ENCODE measurements at places on chromosomes 2 and 18.

GRCh38 chr2:66579186-66580126 lies 144.5 kb downstream of the MEIS1 start:
- no peak for DNase-seq

DNA sequence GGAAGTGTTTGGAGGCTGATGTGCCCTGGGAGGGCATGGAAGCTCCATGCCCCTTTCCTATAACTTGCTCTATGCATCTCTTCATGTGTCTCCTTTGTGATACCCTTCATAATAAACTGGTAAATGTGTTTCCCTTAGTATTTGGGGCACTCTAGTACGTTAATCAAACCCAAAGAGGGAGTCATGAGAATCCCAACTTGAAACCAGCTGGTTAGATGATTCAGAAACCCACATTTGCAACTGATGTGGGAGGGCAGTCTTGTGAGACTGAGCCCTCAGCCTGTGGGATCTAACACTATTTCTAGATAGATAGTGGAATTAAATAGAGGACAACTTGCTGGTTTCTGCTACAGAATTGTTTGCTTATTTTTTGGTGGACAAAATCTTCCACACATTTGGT lies 20.3 kb downstream of the ANKRD30B start:
- no peak for DNase-seq

GRCh38 chr2:75140288-75140687 lies 59.0 kb downstream of the TACR1 start:
- no peak for DNase-seq

GRCh38 chr2:164792316-164793170 lies 49.1 kb downstream of the COBLL1 start:
- peak; percentile 34 for DNase-seq

DNA sequence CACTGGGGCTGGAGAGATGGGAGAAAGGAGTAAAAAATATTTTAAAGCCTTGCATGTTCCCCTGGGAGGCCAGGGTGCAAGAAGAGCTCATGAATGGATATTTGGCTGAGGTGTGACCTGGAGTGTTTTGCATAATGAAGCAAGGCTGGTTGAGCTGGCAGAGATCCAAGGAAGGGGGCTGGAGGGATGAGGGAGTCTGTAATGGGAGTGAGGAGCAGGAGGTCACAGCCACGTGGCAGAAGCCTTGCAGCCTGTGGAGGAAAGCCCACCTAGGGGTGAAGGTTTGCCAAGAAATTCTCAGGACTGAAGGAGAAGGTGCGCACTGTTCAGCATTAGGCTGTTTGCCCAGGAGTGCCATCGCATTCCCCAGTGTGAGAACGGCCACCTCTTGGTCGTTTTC lies 40.3 kb upstream of the ATP8B1 start:
- no peak for DNase-seq

DNA sequence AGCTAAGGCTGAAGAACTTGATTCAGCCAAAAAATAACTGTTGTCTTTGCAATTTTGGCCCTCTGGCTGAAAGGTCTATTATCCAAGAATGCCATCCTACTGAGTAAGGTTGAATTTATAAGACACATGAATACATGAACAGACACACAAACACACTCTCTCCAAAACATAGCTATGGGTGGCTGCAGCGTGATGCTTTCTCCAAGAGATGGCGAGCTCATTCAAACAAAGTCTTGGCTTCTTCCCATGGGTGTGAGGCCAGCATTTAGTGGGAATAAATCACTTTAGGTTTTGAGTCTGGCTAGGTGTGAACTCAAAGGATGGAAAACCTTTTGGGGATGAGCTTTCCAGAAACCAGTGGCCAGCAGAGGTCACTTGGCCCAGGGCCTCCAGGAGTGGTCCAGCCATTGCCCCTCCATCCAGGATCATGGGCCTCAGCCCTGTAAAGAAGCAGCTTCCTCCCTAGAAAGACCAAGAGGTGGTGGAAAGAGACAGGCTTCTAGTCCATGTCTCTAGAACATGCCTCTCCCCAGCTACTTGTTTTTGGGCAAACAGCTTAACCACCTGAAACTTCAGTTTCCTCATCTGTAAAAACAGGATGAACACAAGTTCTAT lies 11.0 kb upstream of the OSR1 start:
- peak; percentile 58 for DNase-seq

DNA sequence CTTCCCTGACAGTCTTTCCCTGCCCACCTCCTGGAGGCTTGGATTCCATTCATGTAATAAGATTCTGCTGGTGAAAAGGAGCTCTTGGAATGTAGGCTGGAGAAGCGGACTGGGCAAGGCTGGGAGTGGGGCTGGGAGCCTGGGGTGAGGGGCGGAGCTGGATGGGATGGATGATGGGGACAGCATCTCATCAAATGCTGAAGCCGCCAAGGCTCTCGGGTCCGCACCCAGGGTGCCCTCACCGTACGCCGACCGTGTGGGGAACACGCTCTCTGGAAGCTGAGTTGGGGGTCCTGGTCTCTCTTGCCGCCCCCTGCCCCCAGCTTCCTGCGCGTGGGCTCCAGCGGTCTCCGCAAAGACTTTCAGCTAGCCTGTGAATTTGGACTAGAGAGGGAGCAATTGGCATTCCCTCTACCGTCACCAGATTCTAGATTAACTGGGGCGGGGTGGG lies 9.1 kb downstream of the RAX start:
- no peak for DNase-seq

GRCh38 chr2:143486976-143487375 lies 357.8 kb downstream of the ARHGAP15 start:
- no peak for DNase-seq

DNA sequence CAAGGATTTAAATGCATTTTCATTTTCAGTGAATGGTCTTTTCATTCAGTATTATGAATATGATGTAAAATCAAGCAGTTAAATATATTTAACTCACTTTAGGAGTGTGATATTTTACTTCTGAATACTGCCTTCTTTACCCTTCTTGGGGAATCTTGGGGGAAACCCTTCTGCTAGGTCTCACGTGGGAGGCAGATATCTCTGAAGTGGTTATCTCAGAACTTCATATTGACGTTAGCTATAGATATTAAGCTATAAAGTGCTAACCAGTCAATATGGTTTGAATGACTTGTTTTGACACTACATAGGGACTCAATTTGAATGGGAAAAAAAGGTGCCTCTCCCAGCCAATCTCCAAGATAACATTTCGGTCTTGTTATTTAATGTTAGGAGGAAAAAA lies 9.8 kb downstream of the REL start:
- no peak for DNase-seq

GRCh38 chr2:241706537-241706936 lies 4.7 kb downstream of the ING5 start:
- no peak for DNase-seq

- peak; percentile 41 for DNase-seq
Observed at GRCh38 chr18:22167471-22168241, 1.7 kb upstream of the GATA6 start.

DNA sequence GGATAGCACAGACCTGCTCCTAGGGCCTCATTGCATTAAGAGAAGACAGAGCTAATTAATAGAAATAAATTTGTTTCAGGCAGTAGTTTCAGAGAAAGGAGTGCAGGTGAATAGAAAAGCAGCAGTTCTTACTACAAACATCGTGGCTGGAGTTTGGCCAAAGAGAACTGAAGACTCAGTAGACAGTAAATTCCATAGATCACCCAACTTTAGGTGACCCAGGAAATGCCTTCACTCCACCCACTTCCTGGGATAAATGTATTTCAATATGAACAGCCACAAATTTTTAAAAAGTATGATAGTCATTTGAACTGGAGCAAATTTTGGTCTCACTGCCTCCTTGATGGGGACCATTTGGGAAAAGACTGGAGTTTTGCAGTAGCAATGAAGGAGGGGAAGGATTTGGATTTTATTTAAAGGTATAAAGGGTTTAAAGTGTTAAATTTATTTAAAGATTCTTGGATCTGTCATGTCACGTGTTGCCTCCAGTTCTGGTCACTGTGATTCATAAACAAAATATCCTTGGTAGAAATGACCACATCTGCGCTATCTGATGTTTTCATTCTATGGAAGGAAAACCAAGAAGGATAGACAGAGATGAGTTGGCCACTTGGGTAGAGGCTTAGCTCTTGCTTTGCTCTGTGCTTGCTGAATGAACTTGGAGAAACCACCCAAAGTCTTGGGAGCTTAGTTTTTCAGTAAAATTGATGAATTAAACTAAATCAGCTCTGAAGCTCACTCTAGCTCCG lies 390.2 kb downstream of the THSD7B start:
- DNase-seq, result no peak

DNA sequence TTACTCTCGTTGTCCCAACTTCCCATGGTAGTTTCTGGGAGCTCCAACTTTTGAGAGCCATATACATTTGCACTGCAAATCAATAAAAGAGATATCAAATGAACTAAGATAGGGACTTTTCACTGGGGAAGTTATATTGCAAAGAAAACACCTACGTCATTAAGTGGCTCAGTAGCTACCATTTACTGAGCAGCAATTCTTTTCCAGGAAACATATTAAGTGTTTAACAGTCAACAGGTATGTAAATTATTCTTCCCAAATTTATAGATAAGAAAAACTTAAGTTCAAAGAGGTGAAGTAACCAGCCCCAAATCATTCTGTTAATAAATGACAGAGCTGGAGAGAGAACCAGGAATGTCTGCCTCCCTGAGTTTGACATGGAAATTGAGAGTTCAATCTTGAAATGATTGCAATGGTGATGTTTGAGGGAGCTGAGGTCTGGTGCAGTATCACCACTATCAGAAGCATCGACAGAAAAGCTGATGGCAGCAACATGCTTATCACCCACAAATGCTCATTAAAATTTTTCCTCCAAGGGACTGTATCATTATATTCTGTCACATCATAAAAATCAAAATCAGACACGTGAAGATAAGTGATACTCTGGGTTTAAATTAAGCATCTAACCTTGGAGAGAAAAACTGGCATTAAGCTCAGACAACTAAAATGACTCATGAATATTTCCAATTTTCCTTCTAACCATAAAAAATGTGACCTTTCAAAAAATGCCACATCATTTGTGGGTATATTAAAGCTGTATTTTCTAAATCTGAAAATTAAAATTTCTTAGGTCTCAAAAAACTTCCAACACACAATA lies 43.4 kb downstream of the GAREM1 start:
- no peak for DNase-seq

DNA sequence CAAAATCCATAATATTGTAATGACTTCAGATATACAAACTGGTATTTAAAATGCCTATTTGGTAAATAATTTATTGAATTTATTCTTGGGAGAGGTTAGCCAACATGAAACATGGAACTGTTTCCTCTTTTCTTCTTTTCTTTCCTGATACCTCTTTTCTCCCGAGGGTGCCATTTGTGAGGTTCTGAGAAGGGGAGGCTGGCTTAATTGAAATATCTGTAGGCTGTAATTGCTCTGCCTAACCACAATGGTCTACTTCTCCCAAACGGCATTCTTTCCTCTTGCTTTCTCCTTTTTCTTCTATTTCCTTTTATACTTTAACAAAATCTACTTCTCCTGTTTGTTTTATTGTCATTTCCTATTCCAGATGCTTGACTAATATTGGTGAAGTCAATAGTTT lies 114.9 kb downstream of the TCF4 start:
- DNase-seq, result no peak

DNA sequence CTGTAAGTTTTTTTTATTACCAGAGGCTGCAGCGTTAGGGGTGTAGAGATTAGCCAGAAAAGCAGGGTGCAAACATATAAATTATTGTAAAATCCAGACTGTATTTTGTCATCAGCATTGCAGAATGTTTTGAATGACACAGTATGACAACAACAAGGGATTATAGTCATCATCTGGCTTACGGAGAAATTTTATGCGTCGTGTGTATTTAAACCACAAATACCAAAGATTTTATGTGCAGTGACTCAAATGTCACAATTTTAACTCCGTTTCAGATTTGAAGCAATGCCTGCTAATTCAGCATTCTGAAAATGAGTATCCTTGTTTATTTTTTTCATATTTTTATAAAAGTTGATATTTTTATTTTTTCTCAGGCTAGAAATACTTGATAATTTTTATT lies 19.4 kb upstream of the TMX3 start:
- DNase-seq, result no peak

DNA sequence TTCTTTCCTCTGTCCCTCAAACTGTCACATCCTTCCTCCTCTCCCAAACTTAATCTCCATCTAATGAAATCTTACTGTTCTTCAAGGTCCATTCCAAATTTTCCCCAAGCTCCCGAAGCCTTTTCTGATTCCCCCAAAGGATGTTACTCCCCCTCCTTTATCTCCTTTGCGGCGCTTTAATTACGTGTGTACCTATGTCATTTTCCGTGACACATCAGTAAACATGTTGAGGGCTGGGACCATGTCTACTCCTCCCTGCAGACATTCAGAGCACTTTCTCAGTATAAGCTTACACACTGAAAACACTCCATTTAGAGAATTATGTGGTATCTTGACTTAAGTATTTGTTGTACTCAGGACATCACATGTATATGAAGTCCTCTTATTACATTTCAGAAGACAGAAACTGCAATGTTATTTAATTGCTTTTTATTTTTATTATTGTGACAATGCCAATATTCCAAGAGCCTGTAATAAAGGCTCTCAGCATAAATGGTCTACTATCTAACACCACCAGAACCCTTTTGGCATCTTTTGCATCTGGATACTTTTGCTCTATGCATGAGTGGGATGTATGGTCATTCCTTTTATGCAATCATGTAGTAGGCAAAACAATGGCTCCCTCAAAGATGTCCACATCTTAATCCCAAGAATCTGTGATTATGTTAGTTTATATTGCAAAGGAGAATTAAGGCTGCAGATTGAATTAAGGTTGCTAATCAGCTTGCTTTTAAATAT lies 1.8 kb downstream of the NMI start:
- no peak for DNase-seq

- DNase-seq, result no peak
Observed at GRCh38 chr2:11811036-11811654, 64.7 kb downstream of the LPIN1 start.

GRCh38 chr2:75707901-75708300 lies 2.8 kb downstream of the GCFC2 start:
- no peak for DNase-seq

DNA sequence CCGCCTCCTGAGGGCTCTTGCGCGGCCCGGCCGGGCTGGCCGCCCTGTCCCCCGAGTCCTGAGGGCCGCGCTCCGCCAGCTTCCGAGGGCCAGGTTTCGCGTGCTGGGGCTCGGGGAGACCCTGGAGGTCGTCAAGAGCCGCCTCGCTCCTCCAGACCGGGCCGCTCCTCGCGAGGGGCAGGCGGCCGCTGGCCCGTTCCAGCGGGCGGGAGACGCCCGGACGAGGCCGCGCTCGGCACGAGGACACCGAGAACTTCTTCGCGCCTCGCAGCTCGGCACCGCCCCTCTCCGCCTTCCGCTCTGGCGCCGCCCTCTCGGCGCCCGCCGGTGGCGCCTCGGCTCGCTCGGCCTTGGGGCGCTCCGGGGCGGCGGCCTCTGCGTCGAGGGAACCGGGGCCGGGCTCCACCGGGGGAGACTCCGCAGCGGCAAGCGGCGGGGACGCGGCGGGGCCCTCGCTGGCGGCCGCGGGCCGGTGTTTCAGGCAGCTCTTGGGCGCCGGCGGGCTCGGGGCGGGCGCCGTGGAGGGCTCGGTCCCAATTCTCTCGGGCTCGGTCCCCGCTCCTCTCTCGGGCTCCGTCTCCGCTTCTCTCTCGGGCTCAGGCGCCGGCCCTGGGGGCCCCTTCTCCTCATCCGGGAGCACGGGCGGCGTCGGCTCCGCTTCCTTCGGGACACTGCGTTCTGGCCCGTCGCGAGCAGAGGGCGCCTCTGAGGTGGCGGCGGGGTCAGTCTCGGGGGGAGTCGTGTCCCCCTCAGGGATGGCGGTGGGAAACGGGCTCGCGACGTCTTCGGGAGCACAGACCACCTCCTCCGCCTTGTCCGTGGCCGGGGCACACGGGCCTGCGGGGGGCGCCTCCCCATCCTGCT lies 91.6 kb upstream of the MGAT4A start:
- DNase-seq, result no peak

All from A549 (cell line).